ENCODE measurements at places on chromosomes 5 and 9. TPM values are rescaled to one million over a fixed set of nuclear protein-coding genes. Genes with fewer than 3 reads are reported as not detected.

GRCh38 chr5:5494489-5495402 is 72.3 kb downstream of the ICE1 start:
- no peak for DNase-seq

GRCh38 chr5:122105909-122106308 is 23.4 kb upstream of the ZNF474 start:
- no peak for DNase-seq

- no peak for DNase-seq
These were observed 33.9 kb downstream of the VLDLR start for GRCh38 chr9:2655411-2655901.

DNA sequence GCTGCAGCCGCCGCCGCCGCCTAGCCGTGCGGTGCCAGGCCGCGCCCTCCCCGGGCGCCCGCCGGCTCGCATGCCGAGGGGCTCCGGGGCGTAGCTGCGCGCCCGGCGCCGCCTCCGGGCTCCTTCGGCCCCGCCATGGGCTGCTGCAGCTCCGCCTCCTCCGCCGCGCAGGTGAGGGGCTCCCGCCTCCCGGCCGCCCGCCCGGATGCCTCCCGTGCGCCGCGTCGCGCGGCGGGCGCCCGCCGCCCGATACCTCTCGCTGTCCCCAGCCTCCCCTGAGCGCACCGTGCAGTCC is 230 bp downstream of the SLC44A1 start:
- DNase-seq = no peak

DNA sequence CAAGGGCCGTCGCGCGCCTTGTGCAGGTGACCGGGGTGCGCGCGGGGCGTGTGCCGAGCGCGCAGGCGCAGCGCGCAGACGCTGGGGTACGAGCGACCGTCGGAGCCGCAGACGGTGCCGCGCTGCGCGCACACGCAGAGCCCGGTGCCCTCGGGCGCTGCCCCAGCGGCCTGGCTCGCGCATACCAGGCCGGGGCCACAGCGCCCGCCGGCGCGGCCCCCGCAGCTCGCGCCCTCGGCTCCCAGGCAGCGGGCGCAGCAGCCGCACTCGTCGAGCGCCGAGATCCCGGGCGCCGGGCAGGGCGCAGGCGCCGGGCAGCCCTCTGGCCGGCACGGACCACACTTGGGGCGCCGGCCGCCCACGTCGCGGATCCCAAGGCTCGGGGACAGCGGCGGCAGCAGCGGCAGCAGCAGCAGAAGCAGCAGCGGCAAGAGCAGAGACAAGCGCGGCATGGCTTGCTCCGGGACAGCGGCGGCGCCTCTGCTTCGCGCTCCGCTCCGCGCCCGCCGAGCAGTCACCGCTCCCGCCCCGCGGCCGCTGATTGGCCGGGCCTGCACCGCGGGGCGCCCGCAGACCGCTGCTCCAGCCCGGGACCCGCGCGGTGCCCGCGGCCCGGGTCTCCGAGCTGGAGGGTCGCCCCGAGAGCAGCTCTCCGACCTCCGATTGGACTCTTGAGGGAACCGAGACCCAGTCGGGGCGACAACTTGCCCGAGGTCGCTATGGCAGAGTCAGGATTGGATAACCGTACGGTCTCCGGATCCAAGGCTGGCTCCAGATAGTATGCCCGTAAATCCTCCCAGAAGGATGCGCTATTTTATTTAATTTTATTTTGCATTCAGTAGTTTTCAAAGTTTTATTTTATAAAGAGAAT is at the start of gene IGFBPL1:
IGFBPL1 (minus strand) TSS at position 482 of the 871 bp plus-strand sequence; CDS start at position 452, 30 bp downstream.
- DNase-seq = no peak

DNA sequence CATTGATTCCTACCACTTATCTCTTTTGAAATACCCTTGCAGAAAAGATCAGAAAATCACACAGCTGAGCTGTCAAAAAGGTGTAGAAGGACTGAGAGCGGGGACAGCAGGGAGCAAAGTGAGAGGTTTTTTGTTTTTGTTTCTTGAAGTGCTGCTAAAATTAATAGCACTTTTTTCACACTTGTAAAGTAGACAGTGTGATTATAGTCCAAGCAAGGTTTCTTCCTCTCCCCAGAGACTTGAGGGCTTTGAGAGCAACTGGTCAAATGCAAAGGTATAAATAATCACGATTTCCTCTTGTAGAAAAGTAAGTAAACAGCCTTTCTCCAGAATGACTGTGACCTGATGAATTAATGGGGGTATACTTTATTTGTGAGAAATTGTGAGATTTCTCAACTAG is 326.9 kb downstream of the ZNF608 start:
- no peak for DNase-seq

DNA sequence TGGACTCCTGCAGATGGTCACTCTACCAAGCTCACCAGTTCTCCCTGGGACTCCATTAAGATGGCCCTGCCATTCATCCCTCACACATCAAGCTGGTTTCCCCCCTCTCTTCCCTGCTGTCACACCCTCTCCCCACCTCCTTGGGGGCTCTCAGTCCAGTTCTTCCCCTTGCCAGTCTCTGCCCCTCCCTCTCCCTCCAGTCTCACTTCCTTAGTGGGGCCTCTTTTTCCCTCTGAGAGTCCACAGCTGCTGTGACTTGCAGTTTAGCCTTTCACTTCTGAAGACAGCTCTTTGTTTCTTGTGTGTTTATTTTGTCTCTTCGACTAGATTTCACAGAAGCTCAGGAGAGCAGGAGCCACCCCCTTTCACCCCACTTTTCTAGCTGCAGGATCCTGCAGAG is 10.5 kb downstream of the DOCK2 start:
- DNase-seq = no peak

- no peak for DNase-seq
These were observed 638.3 kb upstream of the DMAC1 start for GRCh38 chr9:8437876-8438275.

- DNase-seq = no peak
These were observed 1930.5 kb downstream of the EFNA5 start for GRCh38 chr5:105740242-105740641.

DNA sequence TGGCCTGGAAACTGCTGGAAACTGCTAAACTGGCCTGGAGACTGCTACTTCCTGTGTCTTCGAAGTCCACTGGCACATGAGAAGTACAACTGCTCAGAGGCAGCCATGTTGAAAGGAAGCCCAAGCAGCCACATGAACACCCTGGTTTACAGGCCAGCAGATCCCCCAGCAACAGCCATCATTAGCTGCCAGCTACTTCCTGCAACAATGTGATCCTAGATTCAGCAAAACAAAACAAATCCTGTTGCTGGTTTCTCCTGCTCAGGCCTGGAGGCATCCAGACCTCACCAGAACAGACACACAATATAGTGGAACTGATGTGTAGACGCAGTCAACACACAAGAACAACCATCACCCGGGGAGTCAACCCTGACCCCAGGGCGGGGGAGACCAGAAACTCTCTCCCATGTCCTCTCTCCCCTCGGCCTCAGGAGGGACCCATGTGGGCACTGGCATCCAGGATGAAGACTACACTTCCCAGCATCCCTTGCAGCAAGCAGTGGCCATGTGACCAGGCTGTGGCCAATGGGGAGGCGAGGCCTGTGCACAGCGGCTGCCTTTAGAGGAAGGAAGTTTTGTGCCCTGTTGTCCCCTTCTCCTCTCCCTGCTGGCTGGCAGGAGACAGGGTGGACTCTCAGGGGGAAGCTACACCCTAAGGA is 9.2 kb upstream of the LCN15 start:
- no peak for DNase-seq

DNA sequence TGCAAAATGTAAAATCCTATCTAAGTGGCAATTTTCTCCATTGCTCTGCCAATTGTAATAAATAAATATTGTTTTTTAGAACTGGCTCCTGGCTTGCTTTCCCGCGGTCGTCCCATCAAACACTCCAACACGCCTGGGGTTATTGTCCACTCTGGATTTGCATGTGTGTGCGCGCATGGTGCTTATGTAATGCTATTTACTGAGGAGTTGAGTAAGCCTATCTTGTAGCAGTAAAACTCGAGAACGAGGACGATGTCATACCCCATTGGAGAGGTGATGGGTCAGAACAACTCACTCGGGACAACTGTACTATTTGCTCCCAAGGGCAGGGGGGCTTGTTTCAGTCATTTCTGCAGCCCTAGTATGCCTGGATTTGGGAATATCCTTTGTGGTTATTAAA is 220.9 kb downstream of the PAX5 start:
- no peak for DNase-seq

DNA sequence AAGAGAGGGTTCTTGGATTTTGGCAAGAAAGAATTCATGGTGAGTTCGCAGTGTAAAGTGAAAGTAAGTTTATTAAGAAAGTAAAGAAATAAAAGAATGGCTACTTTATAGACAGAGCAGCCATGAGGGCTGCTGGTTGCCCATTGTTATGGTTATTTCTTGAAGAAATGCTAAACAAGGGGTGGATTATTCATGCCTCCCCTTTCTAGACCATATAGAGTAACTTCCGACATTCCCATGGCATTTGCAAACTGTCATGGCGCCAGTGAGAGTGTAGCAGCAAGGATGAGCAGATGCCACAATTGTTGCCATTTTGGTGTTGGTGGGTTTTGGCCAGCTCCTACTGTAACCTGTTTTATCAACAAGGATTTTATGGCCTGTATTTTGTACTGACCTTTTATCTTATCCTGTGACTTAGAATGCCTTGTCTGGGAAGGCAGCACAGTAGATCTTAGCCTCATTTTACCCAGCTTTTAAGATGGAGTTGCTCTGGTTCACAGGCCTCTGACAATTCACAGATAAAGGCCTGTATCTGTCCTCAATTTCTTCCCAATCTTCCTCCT is 1026.1 kb upstream of the DMAC1 start:
- no peak for DNase-seq

DNA sequence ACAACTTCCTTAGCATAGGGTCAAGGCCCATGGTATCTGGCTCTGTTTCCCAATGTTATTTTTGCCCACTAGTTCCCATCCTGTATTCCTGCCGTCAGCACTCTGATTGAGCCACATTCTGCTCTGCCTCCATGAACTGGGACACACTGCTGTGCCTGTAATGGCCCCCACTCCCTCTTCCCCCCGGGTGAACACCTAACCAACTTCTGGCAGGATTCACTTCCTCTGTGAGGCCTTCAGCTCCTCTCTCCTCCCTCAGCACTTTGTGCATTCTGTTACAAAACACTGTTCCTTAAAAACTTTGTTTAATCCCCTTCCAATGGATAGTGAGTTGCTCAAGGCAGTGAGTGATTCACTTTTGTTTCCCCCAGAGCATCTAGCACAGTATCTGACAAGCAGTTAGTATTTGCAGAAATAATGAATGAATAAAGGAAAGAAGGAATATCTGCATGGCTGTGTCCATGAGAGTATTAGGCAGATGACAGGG is 183.6 kb downstream of the EFNA5 start:
- DNase-seq = no peak

DNA sequence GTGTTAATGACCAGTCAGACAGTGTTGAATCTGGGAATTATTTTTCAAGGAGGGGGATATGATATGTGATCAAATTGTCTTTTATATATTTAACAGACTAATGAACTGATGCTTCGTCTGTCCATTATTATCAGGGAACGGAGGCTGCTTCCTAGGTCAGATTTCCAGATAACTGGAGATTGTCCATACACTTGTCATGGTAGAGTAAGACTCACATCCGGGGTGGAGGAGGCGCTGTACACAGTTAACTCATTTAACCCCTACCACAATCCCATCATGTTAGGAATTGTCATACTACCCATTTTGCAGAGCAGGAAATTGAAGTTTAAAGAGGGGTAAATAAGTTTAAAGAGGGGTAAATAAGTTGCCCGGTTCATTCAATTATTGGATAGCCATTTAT is 55.9 kb downstream of the ARHGAP26 start:
- no peak for DNase-seq

DNA sequence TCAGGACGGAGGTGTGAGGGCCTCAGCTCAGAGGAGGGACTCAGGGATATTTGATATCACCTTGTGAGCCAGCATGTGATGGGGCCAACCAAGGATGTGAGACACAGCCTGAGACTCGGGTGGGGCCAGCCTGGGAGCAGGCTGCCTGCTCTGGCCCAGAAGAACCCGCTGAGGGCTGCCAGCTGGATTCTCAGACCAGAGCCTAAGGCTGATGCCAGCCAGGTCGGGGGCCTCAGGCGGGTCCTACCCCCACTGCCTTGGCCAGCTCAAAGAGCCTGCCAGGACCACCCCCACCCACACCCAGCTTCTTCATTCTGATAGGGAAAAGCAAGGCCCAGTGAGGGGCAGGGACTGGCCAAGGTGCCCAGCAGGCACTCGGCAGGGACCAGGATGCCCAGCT is 20.3 kb upstream of the DUSP1 start:
- no peak for DNase-seq

DNA sequence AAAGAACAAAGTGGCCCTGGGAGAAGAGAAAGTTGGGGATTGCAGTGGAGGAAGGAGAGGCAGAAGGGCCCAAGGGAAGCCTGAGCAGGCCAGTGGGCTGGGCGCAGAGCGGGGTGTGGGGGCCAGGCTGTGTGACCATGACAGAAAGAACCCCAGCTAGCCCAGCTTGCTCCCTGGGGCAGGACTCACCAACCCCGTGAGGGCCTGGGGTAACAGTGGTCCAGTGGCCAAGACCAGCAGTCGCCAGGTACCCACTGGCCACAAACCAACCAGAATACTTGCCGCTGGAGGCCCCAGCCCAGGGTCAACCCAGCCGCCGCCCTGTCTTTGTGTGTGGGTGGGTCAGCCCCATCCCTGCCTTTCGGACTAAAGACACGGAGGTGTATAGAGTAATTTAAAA is 146.5 kb downstream of the CACNA1B start:
- no peak for DNase-seq

The PTPRD gene
- 336 TPM for total RNA-seq

The UNC13B gene
- 12.3 TPM for total RNA-seq

The PLCXD3 gene
- 6.4 TPM for total RNA-seq

The SPACA9 gene
- total RNA-seq = 2.8 TPM

The CD274 gene
- 0.62 TPM for total RNA-seq

The SOHLH1 gene
- total RNA-seq = not detected

The PRRX2 gene
- 0.16 TPM for total RNA-seq

The ZDHHC11 gene
- 7.2 TPM for total RNA-seq

The RNF130 gene
- 78.0 TPM for total RNA-seq

Data from occipital lobe (tissue), 3 donors.